ENCODE measurements at places on chromosomes 5 and 9.

DNA sequence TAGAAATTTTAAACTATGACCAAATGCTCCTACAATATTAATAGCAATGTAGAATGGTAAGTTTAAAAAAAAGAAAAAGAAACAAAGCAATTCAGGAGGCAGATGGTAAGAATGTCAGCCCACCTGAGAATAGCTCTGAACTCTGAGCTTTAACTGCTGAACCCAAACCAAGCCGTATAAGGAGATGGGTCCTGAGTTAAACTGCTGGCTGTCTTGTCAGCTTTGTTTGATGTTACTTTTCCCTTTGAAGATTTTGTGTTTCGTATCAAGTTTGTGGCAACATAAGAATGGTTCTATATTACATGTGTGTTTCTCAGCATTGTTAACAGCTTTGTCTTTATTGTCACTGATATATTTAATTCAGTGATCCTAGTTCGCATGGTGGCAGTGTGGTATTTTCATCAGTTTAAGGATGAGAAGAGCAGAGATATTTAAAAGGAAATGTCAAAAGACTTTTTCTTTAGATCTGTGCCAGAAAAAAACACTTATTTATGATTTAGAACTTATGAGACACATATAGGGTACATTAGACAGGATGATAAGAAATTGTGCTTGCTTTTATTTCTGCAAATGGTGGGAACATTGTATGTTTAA, 390.1 kb downstream of the CCDC171 start:
- DNase-seq, result no peak

GRCh38 chr9:135960411-135961276, 529 bp downstream of the UBAC1 start:
- DNase-seq, result no peak

DNA sequence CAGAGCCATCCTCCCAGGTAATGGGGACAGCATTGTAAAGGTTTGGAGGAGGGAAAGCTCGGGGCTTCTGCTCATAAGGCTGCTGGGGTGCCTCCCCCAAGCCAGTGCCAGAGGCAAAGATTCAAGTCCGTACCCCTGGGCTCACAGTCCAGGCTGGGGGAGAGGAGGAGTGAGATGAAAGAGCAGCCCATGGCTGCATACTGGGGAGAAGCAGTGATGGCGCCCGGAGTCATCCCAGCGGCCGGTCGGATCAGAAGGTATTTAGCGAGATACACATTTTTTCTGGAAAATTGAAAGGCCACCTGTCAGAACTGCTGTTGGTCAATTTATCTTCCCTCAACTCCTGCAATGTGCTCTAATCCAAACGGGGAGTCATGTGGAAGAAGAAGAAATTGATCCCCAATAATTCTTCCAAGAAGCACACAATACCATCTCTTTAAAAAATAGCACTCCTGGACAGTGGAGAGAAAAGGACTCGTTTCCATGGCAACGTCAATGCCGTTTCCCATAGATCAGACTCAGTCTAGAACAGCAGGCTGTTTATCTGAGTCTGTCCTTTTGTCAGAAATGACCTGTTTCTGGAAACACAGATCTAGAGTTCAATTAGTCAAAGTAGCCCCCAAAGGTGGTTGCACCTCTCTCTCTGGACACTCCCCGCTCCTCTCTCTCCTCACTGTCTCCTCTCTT, 65.9 kb downstream of the NSG2 start:
- no peak for DNase-seq

DNA sequence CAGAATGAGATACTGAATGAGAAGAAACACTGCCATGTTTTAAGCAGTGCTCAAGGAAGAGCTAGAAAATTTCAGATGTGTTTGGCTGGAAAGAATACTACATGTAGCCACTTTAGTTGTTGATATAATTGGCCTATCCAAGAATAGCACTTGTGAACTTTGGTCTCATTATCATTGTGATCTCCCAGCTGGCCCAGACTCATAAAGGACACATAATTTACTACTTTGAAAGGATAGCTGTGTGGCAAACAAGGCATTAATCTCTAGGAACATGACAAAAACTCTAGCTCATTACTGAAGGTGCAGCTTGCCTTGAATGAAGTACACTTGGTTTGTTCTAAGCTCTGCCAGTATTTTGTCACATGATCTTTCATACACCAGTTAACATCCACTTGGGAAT, 356.3 kb downstream of the CSNK1G3 start:
- no peak for DNase-seq

GRCh38 chr9:106581973-106582372, 281.0 kb upstream of the ZNF462 start:
- DNase-seq, result no peak

DNA sequence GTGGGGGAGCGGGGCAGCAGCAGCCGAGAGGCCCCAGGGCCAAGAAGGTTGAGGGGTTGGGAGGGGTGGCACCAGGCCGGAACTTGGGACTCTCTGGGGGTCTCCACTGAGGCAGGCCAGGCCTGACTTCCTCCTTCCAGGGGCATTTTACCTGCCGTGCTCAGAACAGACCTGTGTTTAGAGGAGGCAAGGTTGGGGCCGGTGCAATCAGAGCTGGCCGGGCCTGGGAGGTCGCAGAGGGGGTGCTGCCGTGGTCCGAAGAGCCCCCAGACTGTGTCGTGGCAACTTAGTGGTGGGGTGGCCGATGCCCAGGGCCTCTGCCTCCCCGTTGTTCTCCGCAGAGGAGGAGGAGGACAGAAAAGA, 21.8 kb downstream of the GLT6D1 start:
- DNase-seq, result no peak

DNA sequence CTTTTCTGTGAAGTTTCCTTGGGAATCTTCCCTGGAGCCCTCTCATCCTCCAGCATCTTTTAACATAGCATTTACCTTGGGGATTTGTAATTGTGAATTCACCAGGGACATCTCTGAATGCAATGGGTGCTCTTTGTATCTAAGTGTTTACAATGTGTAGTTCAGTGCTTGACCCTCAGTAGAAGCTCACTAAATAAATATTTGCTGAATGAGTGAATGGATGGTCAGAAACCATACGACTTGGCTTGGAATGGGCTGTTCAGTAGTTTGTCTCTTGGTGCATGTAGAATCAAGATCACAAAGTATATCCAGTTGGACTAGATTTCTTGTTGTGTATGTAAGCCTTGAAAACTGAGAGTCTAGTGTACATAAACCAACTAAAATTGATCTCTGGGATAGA, 81.8 kb upstream of the MEF2C start:
- DNase-seq, result no peak

- no peak for DNase-seq
Observed at GRCh38 chr5:80343067-80343466, 23.3 kb downstream of the SPZ1 start.

- DNase-seq, result peak; percentile 17
Observed at GRCh38 chr5:83107692-83108420, 30.5 kb downstream of the XRCC4 start.

GRCh38 chr9:316382-316965, 101.8 kb downstream of the DOCK8 start:
- no peak for DNase-seq

GRCh38 chr9:81317223-81317622, 372.1 kb downstream of the TLE1 start:
- no peak for DNase-seq

GRCh38 chr5:7393921-7394799, 1.8 kb upstream of the ADCY2 start:
- no peak for DNase-seq

GRCh38 chr5:172420235-172420939, 33.9 kb downstream of the SH3PXD2B start:
- peak; percentile 97 for DNase-seq

GRCh38 chr5:91357806-91358205, 25.3 kb downstream of the ARRDC3 start:
- DNase-seq, result no peak

GRCh38 chr5:145752947-145753346, 82.2 kb downstream of the PRELID2 start:
- DNase-seq, result peak; percentile 24
